ENCODE measurements at places on chromosomes 3 and 15.

GRCh38 chr15:50067254-50067653 lies 51.8 kb downstream of the ATP8B4 start:
- DNase-seq: no peak

DNA sequence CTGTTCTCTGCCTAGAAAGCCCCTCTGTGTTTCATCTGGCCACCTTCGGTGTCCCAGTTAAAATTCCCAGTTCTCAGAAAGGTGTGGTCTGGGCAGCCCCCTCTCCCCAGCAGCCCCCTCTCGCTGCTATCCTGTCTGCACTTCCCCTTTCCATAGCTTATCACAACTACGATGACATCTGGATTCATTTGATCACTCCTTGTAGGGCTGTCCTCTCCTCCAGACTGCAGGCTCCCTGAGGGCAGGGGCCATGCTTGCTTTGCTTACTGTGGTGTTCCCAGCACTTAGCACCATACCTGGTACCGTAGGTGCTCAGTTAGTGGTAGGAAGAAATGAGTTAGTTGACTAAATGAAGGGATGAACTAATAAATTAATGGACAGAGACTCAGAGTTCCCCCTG lies 26.3 kb upstream of the GOLGA6C start:
- DNase-seq: no peak

GRCh38 chr3:159130108-159130507 lies 328.3 kb downstream of the MFSD1 start:
- no peak for DNase-seq

GRCh38 chr15:41550066-41550775 lies 6.2 kb upstream of the RPAP1 start:
- DNase-seq: no peak

DNA sequence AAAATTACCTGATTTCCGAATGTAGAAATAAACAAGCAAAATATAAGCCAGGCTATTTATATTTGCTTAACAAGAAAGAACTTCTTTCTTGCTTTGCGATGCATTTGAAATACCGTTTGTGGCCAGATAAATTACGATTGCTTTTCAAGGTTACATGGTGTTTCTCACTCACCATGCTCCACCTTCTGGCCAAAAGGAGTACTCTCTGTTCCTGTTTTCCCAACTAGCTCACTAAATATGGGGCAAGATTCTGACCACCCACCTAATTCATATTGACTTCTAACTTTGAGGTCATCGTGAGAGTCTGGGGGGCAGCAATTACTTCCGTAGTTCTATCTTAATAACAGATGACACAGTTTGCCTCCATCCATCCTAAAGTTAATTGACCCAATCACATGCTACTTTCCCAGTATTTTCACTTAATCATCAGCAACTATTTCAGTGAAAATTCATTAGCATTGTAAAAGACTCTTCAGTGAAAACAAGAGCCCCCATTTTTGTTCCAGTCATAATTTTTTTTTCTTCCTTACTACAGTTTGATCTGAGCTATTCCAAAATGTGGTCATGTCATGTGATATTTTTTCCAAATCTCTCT lies 25.9 kb downstream of the ACP3 start:
- DNase-seq: peak; percentile 59

DNA sequence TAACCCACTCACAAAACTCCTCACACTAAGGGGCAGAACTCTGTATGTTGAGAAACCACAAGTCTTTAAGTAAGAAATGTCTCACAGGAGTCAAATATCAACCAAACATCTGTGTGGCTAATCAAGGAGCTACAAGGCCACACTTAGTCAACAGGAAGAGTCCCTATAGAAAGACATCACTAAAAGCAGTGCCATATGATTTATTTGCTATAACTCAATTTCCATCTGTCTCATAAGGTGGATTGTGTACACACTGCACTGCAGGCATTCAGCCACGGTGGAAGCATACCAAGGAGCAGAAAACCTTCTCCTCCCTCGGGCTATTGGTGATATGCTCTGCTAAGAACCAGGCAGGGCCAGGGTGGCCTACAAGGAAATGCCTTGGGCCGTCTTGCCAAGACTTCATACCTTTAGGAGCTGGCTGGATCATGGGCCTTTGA lies 197.6 kb upstream of the CFAP20DC start:
- DNase-seq: no peak

DNA sequence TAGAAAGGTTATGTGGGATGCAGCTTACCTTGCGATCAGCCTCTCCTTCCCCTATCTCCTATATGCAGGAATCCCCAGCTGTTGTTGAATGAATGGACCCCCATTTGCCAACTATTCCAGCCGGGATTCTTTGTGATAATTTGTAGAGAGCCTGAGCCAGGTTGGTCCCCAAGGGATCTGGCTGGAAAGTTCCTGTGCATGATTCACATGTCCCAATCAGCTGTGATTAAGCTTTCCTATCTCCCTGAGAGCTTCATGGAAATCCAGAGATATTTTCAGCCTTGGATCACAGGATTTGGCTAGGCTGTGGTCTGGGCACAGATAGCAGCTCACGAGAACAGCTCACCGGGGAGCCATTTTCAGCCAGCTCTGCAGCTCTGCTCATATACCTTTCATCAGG lies 76.7 kb downstream of the ARNT2 start:
- DNase-seq: peak; percentile 42

- no peak for DNase-seq
Observed at GRCh38 chr3:191263365-191263764, 64.3 kb downstream of the OSTN start.

DNA sequence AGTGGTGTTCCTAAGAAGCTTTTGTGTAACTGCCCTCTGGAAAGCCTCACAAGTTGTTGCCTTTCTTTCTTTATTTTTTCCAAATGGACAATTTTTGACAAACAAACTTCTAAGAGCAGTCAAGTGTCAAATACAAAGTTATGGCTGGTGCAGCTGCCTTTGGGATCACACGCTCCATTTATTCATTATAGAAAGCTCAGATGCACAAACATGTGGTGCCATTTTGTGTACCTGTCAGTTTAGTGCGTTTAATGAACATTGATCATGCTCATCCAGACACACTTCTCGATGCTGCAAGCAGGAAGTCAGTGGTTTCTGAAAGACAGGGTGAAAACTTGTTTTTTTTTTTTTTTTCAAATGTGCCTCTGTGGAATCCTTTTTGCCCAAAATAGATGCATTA lies 324.5 kb downstream of the CNTN4 start:
- no peak for DNase-seq

- DNase-seq: peak; percentile 85
Observed at GRCh38 chr15:74235962-74236361, at the start of gene CCDC33. CCDC33 (plus strand) TSS chr15:74236326; CDS start chr15:74236720, 394 bp downstream.

- DNase-seq: no peak
Observed at GRCh38 chr15:50854601-50855490, 53.6 kb upstream of the AP4E1 start.

DNA sequence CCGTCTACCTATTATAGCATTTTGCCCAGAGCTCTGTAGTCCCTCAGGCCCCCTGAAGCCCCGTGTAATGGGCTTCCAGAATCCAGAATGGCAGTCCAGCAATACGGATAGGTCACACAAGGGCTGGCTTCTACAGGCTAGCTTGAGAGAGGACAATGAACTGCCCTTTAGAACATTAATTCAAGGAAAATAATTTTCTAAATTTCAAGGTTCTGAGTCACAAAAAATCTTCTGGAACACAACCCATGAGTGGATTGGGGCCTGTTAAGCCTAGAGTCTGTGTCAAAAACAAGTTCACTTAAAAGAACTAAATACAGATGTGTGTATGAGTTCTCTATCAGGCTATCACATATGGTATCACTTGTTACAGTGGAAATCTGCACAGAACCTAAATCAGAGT lies 28.8 kb downstream of the DCP1A start:
- DNase-seq: no peak

DNA sequence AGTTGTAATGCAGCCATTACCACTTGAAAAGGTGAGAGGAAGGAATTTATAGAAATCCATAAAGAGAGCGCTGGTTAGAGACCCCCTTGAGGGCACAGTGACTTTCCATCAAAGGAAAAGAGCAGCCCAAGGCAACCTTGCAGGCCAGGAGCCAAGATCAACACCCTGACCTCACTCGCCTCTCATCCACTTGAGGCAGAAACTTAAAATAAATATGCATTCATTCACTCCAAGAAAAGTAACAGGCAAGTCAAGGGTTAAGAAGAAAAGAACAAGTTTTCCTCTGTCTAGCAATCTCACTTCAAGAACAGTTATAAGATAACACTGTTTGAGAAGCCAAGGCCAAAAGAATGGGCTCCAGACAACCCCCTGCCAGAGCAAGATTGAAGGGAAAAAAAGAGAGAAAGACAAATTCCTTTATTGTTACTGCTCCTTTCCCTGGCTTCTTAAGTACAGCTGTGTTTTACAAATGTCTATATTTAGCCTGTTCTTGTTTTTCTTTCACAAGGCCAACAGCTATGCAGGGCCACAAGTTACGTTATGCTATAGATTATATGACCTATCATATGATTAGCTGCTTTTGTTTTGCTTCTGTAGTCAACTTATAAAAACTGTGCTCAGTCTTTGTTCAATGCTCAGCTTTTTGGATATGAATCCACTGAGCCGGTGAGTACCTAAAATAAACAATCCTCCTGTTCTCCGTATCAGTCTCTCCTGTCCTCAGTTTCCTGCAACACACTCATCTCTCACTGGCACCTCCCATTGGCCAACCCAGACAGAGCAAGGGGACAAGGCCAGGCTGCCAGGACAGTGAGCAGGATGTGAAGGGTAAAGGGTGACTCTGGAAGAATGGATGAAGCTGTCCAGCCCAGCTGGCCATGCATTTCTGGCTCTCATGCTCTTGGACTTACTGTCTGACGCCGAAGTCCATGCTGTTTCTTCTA lies 15.8 kb upstream of the SSUH2 start:
- no peak for DNase-seq

GRCh38 chr15:73767806-73768501 lies 14.8 kb upstream of the INSYN1 start:
- DNase-seq: no peak

GRCh38 chr3:172647080-172647479 lies 63.8 kb downstream of the NCEH1 start:
- DNase-seq: no peak

GRCh38 chr3:120174811-120175539 lies 80.7 kb upstream of the GSK3B start:
- DNase-seq: no peak

DNA sequence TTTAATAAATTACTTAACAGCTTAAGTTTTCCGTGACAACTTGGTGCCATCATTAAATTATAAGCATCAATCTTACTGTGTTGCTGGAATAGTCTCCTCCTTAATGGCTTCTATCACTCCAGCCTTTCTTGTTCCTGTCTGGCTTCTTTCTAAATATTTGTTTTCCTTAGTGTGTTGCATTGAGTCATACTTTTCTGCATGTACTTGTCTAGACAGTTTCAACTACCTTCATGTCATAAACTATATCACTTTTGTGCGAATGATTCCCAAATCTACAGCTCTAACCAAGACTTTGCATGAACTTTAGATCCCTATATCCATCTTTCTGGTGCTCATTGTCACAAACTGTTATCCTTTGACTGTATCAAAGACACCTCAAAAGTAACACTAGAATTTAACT lies 78.4 kb downstream of the AKAP13 start:
- DNase-seq: no peak

DNA sequence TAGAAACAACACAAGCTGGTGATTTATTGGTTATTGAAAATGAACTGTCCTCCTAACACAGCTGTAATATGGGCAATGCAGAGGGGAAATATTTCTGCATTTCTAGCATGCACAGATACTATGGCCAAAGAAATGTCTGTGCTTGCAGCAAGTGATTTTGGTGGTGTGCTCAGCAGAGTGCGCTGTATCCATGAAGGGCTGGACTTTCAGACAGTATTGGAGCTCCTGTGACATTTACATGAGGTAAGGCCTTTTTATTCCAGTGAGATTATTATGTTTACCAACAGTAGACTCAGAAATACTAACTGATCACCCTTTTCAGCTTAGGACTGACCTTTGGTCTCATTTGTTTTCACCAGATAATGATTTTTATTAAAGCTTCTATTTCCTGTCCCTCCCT lies 1302.6 kb upstream of the EPHA6 start:
- DNase-seq: no peak

- no peak for DNase-seq
Observed at GRCh38 chr15:100247228-100248225, 94.2 kb downstream of the ADAMTS17 start.

- no peak for DNase-seq
Observed at GRCh38 chr15:89855948-89856347, 37.8 kb downstream of the AP3S2 start.

- DNase-seq: peak; percentile 66
Observed at GRCh38 chr3:58640700-58641372, 25.7 kb downstream of the FAM3D start.

- no peak for DNase-seq
Observed at GRCh38 chr15:74229686-74230085, 6.4 kb upstream of the CCDC33 start.

DNA sequence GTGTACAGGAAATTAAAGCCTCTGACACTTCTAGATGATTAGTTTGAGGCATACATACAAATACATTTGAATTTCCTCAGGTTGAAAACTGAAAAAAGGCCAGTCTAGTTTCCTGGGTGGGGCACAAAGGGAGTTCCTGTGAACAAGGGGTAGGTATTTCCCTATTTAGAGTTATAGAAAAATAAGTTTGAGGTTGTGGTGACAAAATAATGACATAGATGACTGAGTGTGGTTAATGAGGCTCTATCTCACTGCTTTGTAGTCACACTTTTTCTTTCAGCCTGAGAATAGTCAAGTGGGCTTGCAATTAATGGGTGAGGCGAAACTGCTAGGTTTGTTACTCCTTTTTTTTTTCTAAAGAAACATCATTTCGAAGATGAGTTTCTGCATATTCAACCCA lies 4.3 kb downstream of the SLCO3A1 start:
- DNase-seq: no peak

DNA sequence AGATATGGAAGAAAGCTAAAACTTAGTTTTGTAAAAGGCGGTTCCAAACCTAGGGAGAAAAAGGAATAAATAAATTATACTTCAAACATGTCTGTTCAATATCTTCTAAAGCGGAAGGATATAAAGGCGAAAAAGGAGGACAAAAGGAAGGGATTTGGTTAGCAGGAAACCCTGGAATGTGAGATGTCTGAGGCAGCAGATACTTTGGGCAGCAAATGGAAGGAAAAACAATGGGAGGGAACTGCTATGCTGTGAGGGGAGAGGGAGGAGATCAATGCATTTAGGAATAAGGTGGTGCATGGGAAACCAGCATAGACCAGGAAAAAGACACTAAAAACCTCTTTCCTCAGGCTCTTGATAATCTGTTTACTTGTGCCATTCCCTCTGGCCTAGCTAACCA lies 120.8 kb downstream of the DNAH12 start:
- DNase-seq: no peak
